ENCODE measurements at places on chromosomes 7 and 10.

- no peak for DNase-seq
These were observed 255.6 kb upstream of the BMPER start for GRCh38 chr7:33649476-33650441.

- no peak for DNase-seq
These were observed 1179.5 kb upstream of the C7orf33 start for GRCh38 chr7:147411096-147411495.

GRCh38 chr7:75915416-75916156 is 631 bp downstream of the POR start:
- DNase-seq: no peak

DNA sequence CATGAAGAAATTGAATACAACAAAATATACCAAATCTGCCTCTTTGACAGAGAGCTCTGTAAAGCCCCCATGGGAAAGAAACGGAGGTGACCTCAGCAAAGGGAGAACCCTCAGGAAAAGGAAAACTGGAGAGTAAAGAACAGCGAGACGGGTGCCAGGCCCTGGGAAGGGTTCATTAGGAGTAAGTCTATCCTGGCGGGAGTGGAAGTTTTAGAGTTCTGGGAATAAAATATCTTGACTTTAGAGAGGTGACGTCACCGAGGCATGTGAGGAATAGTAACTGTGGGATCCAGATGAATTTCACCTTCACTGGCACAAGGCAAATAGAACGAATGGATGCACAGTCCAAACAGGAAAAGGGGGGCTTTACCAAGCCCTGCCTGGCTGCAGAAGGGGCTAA is 362.8 kb upstream of the IGFBP3 start:
- DNase-seq: no peak

DNA sequence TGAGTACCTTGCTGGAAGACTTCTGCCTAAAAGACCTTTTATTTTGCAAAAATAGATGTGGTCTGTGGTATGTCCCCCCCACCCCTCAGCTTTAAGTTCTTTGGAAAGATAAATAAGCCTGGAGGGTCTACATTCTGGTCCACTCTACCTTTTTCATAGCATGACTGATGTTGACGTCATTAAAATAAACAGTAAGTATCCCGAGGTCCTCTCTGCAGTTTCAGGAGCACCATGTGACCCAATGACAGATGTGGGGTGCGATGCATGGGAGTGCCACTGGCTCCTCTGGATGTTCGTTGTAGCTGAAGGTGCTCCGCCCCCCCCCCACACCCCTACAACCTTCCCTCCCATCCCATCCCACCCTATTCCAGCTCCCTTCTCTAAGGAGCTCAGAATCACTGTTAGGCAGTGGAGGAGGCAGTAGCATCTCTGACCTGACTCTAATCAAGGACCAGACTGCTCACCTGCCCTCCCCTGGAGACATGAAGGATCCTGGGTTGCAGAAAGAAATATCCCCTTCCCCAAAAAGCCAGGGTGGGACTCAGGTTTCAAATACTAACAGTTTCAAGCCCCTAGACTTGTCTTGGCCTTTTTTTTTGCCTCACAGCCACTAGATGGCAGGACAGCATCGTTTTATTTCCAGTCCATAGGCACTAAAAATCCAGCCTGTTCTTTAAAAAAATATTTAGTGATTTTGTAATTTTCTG is 25.1 kb downstream of the CASP7 start:
- no peak for DNase-seq

- no peak for DNase-seq
These were observed 1.5 kb downstream of the GARIN1A start for GRCh38 chr7:128673571-128673970.

- DNase-seq: no peak
These were observed 30.0 kb downstream of the MYOF start for GRCh38 chr10:93452143-93452542.

- DNase-seq: no peak
These were observed 38.9 kb upstream of the ITGA8 start for GRCh38 chr10:15758618-15759017.

DNA sequence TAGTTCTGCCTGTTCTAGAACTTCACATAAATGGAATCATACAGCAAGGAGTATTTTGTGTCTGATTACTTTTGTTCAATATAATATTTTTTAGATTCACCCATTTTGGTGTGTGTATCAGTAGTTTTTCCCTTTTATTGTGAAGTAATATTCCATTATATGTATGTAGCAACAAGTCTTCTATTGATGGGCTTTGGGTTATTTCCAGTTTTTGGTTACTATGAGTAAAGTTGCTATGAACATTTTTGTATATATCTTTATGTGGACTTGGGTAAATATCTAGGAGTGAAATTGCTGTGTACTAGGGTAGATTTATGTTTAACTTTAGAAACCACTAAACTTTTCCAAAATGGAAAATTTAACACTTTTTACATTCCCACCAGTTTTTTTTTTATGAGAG is 35.7 kb downstream of the ADK start:
- DNase-seq: no peak

DNA sequence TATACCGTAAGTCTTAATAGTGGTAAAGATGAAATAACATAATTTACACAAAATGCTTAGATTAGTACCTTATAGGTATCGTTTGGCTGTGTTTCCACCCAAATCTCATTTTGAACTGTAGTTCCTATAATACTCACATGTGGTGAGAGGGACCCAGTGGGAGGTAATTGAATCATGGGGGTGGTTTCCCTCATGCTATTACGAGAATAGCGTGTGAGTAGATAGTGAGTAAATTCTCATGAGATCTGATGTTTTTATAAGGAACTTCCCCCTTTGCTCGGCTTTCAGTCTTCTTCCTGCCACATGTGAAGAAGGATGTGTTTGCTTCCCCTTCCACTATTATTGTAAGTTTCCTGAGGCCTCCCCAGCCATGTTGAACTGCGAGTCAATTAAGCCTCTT is 426.3 kb upstream of the POT1 start:
- DNase-seq: no peak

DNA sequence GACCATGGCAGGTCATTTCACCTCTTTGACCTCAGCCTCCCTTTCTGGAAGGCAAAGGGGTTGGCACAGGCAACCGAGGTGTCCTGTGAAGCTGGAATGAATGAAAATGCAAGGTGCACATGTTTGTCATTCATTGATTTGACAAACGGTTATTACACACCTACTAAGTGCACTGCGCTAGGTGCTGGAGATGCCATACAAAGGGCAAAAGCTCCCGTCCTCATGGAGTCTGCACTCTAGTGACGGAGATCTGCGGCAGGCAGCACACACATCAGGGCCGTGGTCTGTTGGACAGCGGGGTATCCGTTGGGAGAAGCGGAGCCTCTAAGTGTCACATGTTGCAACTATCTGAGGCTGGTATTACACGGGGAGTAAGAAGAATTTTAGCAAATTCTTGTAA is 44.2 kb downstream of the PRF1 start:
- no peak for DNase-seq

DNA sequence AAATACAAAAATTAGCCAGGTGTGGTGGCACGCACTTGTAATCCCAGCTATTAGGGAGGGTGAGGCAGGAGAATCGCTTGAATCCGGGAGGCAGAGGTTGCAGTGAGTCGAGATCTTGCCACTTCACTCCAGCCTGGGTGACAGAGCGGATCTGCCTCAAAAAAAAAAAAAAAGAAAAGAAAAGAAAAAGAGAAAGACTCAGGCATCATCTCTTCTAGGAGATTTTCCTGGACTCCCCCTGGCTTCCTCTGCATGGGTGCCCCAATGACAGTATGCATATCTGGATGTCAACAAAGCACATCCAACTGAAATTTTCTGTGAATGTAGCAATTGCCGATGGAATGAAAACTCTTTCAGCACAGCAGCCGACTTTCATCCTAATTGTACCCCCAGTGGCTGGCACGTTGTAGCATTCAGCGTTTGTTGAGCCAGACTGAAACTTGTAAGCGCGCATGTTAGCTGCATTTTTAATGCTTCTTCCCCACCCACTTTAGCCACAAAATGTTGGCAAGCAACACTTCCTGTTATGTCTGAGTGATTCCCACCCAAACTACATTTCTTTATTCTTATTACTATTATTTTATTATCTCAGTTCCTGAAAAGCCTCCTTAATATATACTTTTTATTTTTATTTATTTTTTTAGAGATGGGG is 70.2 kb downstream of the PRTFDC1 start:
- peak; percentile 17 for DNase-seq

DNA sequence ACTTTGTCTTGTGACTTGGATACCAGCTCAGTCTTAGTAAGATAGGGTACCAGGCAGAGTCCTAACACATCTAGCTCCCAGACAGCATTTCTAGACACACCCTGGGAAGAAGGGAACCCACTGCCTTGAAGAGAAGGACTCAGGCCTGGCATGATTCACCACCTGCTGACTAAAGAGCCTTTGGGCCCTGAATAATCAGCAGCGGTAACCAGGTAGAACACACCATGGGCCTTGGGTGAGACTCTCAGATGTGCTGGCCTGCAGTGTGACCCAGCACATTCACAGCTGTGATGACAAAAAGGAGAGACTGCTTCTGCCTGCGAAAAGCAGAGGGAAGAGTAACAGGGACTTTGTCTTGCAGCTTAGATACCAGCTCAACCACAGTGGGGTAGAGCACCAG is 10.4 kb upstream of the TNKS2 start:
- DNase-seq: no peak
